ENCODE measurements at places on chromosomes 5 and 9.

- no peak for DNase-seq
Observed at GRCh38 chr9:82722051-82722450, 340.9 kb downstream of the RASEF start.

- no peak for DNase-seq
Observed at GRCh38 chr5:95989283-95990048, 27.8 kb upstream of the ELL2 start.

DNA sequence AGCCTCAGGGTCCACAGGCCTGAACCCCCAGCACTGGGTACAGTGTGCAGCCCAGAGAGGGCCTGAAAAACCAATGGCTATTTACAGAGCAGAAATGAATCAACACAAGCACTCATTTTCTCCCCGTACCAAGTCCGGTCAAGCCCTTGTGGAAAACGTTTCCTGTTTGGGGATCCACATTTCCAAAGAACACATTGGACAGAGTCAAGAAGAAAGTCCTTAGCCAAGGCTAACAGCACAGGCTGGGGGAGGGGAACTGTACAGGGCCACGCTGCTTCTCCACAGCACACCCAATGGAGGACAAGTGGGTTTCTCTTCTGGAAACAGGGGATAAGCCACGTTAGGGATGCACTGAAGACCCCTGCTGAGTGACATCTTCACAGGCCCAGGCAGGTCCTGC, 62.3 kb downstream of the NSUN2 start:
- no peak for DNase-seq

DNA sequence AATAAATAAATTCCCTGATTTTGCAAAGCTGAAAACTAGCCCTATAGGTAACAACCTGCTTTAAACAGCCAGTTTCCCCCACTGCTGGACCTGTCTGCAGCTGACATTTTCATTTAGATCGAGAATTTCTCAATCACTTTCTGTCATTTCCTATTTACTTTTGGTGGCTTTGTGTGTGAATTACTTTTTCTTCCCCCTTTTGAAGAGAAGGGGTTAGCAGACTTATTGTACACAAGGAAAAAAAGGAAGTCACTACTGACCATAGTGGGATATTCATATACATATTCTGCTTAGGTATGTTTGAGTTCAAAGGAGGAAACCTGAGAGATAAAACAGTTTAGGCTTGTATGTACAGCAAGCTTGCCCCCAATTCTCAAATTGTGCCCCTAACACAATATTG, 27.0 kb upstream of the IFNB1 start:
- DNase-seq, result no peak

GRCh38 chr5:150637245-150638052, 3.0 kb upstream of the SYNPO start:
- no peak for DNase-seq

DNA sequence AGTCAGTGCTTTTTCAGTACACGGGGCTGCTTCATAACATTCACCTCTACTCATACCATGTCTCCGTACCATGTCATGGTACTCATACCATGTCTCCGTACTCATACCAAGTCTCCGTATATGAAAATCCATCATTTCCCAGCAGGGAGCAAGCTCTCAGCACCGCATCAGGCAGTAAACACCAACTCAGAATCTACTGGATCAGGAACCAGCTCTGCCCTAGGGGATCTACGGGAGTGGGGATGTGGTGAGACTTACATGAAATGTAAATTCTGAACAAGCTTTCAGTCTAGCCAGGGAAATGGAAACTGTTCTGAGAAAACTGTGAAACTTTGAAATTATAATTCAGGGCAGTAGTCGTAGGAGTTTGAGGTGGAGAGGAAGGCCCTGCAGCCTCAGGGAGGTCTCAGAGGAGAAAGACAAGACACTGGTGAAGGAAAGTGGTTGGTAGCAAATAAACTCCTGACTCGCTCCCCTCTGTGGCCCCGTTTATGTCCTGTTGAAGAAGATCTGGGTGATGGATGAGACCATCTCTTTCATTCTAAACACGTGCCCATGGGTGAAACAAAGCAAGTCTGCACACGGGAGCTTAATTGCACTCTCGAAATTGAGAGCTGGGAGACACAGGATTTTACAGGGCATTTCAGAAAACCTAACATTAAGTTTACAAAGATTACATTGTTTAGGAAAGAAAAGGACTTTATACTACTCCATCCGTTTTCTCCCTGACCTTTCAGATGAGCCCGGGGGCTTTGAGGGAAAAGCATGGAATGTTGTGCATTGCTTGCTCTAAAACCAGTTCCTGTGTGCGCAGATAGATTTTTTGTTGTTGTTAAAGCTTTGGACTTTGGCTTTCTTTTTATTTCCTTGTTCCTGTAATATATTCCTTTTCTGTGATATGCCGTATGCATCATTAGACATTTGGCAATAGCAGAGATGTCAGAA, 26.8 kb downstream of the ACTBL2 start:
- DNase-seq, result no peak

Data from iPS DF 19.7 (cell line).